ENCODE measurements at places on chromosomes 5 and 9.

GRCh38 chr5:172402531-172403188 is 51.7 kb downstream of the SH3PXD2B start:
- no peak for DNase-seq

DNA sequence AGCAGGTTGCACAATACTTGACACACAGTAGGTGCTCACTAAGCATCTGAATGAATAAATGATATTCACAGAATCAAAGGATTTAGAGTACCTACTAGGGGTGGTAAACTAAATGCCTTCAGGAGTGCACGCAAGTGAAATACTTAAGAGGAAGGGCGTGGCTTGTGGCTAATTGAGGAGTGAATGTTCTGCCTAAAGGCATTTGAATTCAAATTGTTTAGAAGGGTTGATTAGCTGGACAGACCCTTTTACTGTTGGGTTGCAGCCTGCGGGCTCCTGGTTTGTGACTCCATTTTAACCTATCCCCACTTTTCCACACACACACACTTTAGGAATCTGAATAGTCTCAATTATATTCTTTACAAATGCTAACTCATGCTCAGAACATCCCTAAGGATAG is 63.1 kb downstream of the PPP2R2B start:
- no peak for DNase-seq

GRCh38 chr5:59648038-59648831 is 245.3 kb downstream of the PDE4D start:
- no peak for DNase-seq

DNA sequence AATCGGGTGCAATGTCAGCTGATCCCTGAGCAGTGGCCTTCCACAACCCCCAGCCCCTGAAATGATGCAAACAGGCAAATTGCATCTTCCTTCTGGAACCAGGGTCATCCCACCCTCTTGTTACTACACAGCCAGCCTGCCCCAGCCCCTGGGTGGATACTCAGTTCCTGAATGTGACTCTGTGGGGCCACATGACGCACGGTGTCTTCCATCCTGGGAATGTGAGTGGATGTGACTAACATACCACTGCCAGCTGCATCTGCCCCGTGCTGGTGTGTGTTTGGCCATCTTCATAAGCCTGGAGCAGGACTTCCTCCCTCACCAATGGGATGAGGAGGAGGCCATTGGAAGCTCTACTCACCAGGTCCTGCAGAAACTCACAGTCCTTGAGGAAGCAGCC is 257.9 kb upstream of the ADAMTS16 start:
- no peak for DNase-seq

- DNase-seq: no peak
These were observed 28.9 kb downstream of the TCF7 start for GRCh38 chr5:134143431-134143830.

DNA sequence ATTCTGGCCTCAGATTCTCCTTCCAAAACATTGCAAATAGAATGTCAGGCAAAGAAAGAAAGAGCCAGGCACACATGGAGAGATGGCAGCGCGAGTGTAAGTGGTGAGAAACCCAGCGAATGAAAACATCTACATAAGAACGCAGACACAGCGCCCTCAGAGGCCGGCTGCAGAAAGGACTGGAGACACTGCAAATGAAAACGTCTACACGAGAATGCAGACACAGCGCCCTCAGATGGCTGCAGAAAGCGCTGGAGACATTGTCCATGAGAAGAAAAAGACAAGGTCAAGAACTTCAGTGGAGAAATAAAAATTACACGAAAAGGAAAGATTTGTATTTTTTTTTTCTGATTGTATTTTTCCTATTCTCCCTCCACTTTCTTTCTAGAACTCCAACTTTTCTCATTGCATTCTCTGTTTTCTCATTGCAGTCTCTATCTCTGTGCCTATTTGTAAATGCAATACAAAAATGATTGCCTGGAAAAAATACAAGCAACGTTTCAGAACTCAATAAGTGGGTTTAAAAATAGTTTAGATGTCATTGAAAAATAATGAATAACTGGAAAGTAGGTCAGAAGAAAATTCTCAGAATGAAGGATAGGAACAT is 117.9 kb upstream of the LPCAT1 start:
- peak; percentile 49 for DNase-seq

GRCh38 chr9:17222932-17223331 is 88.1 kb downstream of the CNTLN start:
- DNase-seq: no peak

DNA sequence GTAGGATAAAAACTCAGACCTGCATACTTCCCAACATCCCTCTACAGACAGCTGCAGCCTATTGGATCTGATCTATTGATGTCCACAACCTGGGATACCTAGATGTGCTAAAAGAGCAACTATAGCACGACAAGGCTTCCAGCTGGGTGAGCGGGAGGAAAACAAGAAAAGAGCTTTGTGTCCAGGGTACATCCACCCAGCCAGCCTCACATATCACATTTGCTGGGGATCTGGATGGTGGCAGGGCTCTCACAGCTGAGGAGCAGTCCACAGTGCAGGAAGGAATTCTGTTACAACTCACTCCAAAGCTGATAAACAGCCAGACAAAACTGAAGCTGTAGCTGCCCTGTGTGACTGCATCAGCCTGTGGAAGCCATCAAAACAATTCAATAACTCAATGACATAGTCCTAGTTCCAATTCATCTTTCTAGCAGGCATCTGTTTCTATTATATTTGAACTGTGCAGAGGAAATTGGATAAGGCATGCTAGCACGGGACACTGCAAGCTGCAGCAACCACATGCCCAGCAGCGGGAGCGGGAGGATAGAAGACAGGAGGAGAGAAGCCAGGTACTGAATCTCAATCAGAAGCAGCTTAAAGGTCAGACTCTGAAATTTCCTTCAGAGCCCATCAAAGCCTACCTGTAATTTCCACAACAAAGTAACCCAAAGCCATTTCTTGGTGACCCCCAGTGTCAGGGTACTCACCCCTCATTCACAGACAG is 45.0 kb downstream of the MED10 start:
- no peak for DNase-seq

DNA sequence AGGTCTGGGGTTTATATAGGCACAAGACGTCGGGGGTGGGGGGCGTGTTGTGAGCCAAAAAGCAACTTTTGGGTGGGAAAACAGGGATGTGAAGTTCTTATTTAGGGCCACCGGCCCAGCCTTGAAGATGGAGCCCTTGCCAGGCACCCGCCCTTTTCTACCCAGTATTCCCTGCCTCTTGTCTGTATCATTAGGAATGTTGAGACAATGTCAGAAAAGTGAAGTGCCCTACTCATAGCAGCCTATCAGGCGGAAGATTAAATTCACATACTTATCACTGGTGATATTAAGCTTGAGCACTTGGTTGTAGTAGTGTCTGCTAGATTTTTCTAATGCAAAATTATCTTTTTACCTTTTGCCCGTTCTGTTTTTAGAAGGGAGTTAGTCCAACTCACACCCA is 293.5 kb downstream of the CDH10 start:
- DNase-seq: no peak

- DNase-seq: no peak
These were observed at the start of gene PDLIM4 for GRCh38 chr5:132257131-132258101. Gene PDLIM4, plus strand, starts transcription at chr5:132257696. Its CDS starts 39 bp downstream, at chr5:132257735.

DNA sequence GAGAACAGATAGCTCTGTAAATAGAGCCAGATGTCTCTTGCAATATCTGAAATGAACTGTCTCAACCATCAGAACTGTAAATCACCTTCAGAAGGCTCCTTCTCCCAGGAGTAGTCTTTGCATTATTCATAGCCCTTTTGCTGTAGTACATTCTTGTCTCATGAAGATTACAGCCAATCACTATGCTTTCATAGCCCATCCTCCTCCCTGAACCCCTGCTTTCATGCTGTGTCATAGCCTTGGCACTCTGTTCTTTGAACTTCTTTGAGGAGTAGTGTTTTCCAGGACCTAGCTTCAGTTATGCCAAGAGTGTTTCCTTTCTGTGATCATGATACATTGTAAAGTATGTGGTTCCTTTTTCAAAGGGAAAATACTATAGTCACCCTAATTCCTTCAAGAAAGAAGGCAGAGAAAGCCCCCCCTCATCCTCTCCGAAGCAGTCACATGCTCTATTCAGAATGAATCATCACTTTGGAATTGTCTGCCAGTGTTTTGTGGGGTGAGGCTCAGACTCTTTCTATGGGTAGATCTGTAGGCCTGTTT is 61.1 kb downstream of the GRIA1 start:
- DNase-seq: no peak

Measured in stimulated activated CD8-positive, alpha-beta memory T cell treated with anti-CD3 and anti-CD28 coated beads, Interleukin-4, amount 100 ng/mL, for 4 hours (primary cell).